CD4-positive, alpha-beta T cell treated with Interferon alpha-2 for 1 hour (primary cell): ENCODE measurements at places on chromosomes 5 and 9.
A peak's percentile ranks its signal among the peaks of the same experiment; 100 is the strongest.

- DNase-seq = no peak
Measured at GRCh38 chr9:35639631-35640030, 11.1 kb downstream of the SIT1 start.

- peak; percentile 81 for DNase-seq
Measured at GRCh38 chr5:139765409-139766217, 30.0 kb upstream of the PSD2 start.

- no peak for DNase-seq
Measured at GRCh38 chr9:119961774-119962424, 592.7 kb upstream of the BRINP1 start.

DNA sequence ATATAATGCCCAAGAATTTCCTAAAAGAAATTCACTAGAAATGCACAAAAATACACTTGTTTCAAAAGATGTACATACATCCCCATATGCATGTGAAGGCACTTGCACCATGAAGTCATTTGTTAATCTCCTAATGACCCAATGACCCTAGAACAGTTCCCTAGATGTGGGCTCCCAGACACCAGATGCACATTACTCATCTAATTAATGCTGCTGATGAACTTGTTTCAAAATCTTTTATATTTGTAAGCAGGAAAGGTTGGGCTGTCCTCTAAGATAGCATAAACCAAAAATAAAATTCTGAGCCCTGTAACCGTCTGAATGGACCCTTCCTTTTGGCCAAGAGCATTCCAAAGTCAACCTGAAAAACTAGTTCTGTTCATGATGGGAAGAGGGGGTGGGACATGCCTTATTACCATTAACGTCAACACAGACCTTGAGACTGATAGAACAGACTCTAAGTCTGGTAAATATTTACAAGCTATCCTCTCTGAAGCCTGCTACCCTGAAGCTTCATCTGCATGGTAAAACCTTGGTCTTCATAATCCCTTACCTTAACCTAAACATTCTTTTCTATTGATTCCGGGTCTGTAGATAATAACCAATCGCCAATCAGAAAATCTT, 91.0 kb upstream of the DAPK1 start:
- DNase-seq = no peak

DNA sequence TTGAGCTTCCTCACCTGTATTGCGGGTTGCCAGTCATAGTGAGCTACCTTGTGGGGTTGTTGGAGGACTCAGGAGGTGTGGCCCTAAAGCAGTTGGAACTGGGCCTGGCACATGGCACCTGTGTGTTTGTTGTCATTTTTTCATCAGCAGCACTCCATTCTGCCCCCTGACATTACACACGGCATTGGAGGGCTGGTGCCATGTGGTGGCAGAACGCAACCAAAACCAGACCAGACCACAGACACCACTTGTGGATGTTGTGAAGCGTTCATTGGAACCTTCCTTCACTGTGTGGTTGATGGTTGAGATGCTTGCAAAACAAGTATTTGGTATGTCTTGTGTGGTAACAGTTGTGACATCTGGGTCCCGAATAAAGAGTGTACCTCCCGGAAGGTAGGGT, 113.2 kb upstream of the ERCC6L2 start:
- DNase-seq = no peak

GRCh38 chr9:78972303-78972999, 599.3 kb upstream of the TLE4 start:
- DNase-seq = no peak

DNA sequence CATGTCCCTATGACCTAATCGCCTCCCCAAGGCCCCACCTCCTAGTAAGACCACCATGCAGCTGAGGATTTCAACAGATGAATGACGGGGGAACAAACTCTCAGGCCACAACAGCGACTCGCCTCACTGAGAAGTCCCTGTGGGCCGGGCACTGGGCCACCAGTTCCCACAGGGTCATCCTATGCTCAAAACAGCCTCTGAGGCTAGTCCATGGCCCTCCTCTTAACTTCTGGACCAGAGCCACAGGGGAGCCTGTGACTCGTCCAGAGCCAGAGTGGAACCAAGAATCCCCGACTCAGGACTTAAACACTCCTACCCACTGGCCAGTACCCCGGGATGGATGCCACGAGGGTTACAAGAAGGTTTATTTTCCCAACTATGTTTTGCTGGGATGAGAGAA, 12.3 kb downstream of the GFPT2 start:
- no peak for DNase-seq

DNA sequence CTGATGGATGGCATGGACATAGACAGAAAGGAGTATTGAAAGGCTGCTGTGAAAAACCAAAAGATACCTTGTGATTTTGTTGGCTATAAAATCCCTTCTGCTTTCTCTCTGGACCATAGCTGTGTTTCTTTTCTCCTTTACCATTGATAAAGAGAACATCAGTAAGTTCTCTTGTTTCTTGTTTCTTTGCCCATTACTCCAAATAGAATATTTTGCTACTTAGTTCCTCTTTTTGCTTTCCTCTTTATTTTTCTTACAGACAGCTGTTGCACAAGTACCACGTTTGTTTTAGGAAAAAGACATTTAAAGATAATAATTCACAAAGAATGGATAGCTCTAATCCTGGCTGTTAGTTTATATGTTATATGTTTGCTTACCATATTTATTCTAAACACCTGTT, 1129.2 kb downstream of the DTWD2 start:
- no peak for DNase-seq

GRCh38 chr5:154966081-154966841, 25.4 kb downstream of the MRPL22 start:
- DNase-seq = no peak

- DNase-seq = no peak
Measured at GRCh38 chr5:42522783-42523182, 99.5 kb downstream of the GHR start.

- DNase-seq = no peak
Measured at GRCh38 chr5:140205952-140206351, 31.0 kb downstream of the CYSTM1 start.

DNA sequence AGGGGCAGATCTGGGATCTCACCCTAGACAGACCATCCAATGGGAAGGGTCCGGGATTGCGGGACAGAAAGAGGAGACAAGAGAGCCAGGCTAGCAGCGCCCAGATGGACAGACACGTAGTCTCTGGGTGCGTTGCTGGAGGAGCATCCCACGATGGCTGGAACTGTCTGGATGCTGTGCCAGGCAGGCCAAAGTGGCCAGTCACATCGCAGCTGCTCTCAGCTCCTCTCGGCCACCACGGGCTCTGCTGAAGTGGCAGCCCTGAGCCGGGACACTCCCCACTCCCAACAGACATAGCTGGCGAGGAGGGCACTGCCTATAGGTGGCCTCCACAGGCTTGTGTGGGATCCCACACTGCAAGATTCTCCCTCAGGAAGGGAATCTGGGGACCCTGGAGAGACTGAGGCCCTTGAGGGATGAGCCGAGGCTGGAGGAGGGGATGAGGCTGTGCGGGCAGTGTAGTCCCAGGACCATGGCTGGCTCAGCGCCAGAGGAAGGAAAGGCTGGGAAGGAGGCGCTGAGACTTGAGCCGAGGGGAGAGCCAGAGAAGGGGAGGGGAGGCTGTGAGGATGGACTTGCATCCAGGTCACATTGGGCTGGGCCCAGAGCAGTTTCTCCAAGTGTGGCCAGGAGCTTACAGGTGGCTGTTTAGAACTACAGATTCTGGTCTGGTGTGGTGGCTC, 10.3 kb upstream of the WDR5 start:
- no peak for DNase-seq

DNA sequence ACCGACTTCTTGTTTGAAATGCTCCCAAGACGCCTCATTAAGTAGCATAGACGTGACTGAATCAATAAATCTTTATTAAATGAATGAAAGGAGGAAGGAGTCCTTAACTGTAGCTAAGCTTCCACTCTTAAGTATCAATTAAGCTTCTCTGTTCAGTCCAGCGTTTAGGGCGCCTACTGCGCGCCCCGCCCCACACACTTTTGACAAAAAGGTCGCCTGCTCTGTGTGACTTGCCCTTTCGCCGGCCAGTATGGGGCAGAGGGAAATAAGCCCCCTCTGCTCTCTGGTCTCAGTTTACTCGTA, 662 bp upstream of the DOLPP1 start:
- no peak for DNase-seq

DNA sequence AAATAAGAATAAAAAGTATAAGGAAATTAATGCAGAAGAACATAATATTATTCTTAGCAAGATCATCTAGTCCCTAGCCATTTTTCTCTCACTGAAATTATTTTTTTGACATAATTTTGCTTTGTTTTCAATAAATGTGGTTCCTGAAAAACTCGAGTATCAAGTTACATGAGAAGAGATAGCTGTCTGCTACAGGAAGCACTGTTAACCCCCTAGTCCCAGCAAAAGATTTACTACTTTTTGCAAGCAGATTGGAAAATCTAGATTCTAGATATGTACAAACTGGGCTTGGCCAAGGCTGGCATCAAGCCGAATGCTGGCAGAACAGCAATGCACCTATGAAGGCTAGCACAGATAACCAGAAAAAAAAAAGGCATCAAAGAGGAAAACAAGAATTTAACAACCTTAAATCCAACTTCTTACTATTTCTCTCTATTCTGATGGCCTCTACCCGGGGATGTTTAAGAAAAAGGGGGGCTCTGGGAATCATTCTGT, 21.9 kb upstream of the ISCA1 start:
- no peak for DNase-seq

GRCh38 chr9:35599763-35600604, 5.1 kb upstream of the TESK1 start:
- DNase-seq = no peak

- DNase-seq = no peak
Measured at GRCh38 chr9:96554326-96554725, 65.3 kb downstream of the CDC14B start.

- DNase-seq = no peak
Measured at GRCh38 chr5:138719811-138720210, 33.4 kb upstream of the CTNNA1 start.

DNA sequence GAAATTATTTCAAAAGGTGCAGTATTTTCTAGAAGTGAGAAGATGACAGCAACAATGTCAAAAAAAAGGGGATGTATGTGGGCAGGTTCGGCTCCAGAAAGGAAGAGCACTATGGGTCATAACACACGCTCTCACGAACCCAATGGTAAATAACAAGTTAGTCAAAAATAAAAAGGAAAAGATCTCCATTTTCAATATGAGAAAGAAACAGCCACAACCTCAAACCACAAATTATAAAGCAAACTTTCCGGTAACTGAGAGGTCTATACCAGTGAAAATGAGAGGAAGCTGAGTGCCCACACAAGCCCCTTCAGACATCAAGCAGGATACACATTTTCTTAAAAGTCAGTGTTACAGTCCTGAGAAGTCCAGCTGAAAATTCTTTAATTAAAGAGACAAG, 398.5 kb upstream of the RPS23 start:
- no peak for DNase-seq

GRCh38 chr9:93818827-93819472, 136.2 kb downstream of the BARX1 start:
- no peak for DNase-seq

- DNase-seq = no peak
Measured at GRCh38 chr9:133784731-133785561, 46.8 kb upstream of the SARDH start.

DNA sequence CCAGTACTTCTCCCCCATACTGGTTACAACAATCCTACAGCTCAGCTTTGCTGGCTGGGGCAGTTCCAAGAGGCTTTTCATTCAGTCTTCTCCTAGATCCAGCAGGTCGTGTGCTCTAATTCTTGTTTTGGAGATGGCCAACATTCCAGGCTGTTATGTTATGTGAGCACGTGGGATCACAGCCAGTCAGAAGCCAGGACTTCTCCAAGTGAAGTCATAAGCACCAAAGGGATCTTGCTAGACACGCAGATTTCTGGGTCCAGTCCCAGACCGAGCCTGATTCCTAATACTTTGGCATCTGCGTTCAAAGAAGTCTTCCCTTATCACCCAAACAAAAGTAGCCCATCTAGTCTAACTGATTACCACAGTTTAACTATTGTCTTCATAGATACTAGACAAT, 1.4 kb upstream of the LARP1 start:
- no peak for DNase-seq
